Foreskin melanocyte (primary cell): ENCODE measurements at places on chromosomes 3 and 15.

GRCh38 chr3:132161608-132162007 lies 126.8 kb upstream of the CPNE4 start:
- no peak for DNase-seq

- no peak for DNase-seq
Observed at GRCh38 chr15:41489641-41490040, 4.0 kb upstream of the ITPKA start.

GRCh38 chr3:51642462-51642861 lies 28.6 kb upstream of the TEX264 start:
- DNase-seq = no peak

GRCh38 chr3:143576568-143577270 lies 271.5 kb downstream of the SLC9A9 start:
- no peak for DNase-seq

DNA sequence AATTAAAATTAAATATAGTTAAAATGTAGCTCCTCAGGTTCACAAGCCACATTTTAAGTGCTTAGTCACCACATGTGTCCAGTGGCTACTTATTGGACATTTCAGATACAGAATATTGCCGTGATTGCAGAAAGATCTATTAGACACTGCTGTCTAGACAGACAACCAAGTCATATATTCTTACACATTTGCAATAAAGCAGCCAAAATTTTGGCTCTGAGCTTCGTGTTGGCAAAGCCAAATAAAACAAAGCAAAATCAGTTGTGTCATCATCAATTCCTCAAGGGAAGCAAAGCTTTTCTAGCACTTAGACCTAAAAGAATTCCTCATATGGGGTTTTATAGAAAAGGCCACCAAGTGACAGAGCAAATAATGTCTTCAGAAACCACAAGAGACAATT lies 193.1 kb upstream of the LPP start:
- no peak for DNase-seq

- no peak for DNase-seq
Observed at GRCh38 chr3:171206283-171206682, 179.8 kb upstream of the SLC2A2 start.

DNA sequence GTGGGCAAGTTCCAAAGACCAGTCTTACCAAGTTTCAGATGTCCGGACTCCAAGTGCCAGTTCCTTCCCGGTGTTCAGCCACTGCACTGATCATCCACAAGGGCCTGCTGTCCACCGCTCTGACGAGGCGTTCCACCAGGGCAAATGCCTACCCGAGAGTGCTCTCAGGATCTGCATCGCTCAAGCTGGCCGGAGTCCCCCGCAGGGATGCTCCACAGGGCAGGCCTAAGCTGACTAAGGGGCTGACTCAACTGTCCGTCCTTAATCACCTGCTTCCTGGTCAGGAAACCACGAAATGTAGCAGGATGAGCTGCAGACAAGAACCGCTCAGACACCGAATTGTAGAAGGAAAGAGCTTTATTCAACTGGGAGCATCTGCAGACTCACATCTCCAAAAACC lies 341.6 kb downstream of the KCNH8 start:
- DNase-seq = no peak

- DNase-seq = no peak
Observed at GRCh38 chr3:196638861-196639482, 522 bp upstream of the NRROS start.

DNA sequence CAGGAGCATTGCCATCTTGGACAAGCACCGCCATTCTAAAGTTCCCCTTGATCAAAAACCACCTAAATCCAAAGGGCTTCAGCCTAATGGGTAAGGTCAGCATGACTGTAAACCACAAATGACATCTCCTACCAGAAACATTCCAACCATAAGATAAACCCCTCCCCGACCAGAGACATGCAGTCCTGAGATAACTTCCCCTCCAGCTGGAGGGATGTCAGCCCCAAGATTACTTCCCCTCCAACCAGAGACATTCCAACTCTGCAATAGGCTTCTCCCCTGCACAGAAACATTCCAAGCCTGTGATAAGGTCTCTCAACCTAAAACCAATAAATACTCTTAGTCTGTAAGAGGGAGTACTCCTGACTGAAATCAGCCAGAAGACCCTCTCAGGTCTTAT lies 62.7 kb upstream of the DNAJC19 start:
- no peak for DNase-seq

DNA sequence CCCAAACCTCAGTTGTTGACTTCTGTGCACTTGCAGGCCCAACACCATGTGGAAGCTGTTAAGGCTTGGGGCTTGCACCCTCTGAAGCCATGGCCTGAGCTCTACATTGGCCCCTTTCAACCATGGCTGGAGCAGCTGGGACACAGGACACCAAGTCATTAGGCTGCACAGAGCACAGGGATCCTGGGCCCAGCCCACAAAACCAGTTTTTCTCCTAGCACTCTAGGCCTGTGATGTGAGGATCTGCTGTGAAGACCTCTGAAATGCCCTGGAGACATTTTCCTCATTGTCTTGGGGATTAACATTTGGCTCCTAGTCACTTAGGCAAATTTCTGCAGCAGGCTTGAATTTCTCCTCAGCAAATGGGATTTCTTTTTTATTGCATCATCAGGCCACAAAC lies 1255.7 kb downstream of the ZPLD1 start:
- DNase-seq = no peak

- DNase-seq = no peak
Observed at GRCh38 chr15:28107904-28108275, 8.8 kb upstream of the OCA2 start.

- no peak for DNase-seq
Observed at GRCh38 chr3:15942936-15943335, 145.2 kb upstream of the ANKRD28 start.

DNA sequence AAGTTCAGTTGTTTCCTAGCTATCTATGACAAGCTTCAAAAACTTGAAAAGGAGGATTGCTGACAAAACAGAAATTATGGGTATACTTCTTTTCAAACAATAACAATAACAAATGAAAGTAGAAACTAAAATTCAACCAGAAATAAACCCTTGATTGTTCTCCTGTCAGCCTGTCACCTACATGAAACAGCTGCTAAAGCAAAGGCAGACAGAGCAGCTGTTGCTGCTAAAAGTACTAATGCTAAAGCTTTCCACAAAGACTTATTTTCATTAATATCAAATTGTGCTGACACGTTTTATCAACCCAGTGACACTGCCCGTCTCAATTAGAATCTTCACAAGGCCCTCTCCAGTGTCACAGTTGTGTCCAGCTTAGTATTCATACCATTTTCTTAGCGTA lies 533.2 kb upstream of the GBE1 start:
- no peak for DNase-seq

GRCh38 chr3:188853856-188854771 lies 317.7 kb upstream of the TPRG1 start:
- no peak for DNase-seq

GRCh38 chr3:49469037-49469935 lies 781 bp upstream of the DAG1 start:
- peak; percentile 82 for DNase-seq

DNA sequence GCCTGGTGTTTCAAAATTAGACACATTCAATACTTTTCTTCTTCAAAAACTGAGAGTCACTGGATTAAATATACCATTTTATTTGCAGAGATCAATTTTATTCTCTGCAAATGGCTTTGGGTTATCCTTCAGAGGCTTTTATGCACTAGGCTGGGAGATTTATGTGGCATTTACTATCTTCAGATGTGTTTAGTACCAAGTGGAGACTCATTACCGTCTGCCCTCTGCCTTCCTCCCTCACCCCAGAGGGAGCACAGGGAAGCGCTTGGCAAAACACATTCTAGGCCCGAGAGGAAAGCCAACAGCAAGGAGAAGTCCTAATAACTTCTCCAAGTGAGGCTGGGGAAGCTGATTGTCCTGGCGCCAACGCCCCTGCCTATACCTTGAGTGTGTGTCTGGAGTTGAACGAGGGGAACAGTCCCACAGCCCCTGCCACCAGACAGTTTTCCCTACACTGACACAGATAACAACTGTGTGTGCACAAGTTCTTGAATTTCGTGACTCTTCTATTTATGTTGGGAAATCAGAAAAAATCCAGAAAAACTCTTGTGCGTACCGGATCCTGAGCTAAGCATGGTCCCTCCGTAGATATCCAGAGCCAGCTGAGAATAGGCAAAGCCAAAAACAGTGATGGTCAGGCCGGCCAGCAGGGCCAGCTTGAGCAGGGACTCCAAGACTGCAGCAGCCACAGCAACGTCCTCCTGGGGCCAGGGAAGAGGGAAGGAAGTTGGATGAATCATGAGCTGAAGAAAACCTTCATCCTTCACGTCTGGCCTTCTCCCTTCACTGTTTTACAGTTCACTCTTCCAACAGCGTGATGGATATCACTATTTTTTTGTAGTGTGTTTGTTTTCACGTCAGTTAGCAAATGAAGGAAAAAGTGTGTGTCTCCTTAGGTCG lies 26.6 kb downstream of the RFT1 start:
- no peak for DNase-seq

- DNase-seq = no peak
Observed at GRCh38 chr15:68152342-68152741, 52.8 kb downstream of the CALML4 start.

GRCh38 chr15:61051569-61052031 lies 177.5 kb downstream of the RORA start:
- no peak for DNase-seq

DNA sequence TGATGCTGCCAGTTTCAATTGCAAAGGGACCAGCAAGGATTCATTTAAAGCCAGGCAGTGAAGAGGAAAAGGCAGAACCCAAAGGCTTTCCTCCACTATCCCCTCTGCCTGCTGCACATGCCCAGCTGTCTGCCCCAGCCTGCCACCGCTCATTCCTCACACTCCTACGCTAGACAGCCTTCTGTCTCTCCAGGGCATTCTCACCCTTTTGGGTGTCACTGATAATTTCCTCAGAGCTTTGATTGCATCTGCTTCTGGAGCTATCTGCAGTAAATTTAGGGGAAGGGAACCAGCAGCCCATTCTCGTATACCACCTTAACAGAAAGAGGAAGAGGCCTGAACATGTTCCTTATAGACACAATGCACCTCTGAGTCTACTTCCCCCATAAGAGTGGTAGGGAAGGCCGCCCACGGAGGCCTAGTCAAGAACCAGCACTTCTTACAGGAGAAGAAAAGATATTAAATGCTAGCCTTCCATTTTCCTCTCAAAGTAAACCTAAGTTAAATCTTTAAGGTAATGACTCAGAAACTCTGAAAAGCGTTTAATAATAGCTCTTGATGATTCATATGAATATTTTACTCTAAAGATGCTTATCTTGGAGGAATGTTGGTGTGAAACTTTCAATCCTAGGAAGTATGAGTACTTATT lies 20.9 kb downstream of the NUDT16 start:
- DNase-seq = no peak

- no peak for DNase-seq
Observed at GRCh38 chr15:76912430-76912829, 7.3 kb upstream of the SCAPER start.

GRCh38 chr3:185056908-185057307 lies 96.0 kb downstream of the C3orf70 start:
- no peak for DNase-seq

DNA sequence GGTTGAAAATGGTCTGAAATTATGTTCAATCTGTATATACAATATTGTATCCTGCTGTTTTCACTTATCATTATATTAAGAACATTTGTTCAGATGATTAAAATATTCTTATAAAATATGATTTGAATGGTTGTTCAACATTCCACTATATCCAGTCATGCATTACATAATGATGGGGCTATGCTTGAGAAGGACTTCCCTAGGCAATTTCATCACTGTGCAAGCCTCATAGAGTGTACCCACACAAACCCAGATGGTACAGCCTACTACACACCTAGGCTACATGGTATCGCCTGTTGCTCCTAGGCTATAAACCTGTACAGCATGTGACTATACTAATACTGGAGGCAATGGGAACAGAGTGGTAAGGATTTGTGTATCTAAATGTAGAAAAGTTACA lies 30.5 kb downstream of the SLC7A14 start:
- DNase-seq = no peak
